GM12864 (cell line): ENCODE measurements at places on chromosomes 5 and 9.

DNA sequence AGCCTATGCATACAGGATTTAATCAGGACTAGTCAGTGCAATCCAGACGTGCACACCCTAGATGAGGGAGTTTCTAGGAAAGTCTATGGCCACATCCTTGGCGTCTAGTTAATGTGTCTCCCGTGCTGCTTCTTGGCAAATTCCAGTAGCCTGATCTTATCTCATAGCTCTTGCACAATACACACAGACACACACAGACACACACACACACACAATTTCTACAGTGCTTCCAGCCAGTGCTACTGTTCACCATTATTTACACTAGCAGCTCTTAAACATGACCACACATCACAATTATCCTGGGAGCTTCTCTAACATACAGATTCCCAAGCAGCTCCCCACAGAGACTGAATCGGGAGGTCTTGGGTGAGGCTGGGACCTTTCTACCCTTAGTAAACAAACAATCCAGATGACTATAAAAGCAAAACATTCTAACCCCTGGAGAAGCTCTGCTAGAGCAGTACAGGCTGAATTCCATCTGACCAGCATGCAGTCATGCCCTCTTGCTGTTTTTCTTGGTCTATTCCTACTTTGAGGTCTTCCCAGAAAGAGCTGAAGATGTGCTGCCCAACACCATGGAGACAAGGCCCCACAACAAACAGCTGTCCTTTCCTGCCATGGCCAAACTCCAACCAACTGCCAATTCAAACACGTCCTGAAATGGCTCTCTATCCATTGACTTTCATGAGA is 236.6 kb downstream of the DEPDC1B start:
- no peak for DNase-seq

DNA sequence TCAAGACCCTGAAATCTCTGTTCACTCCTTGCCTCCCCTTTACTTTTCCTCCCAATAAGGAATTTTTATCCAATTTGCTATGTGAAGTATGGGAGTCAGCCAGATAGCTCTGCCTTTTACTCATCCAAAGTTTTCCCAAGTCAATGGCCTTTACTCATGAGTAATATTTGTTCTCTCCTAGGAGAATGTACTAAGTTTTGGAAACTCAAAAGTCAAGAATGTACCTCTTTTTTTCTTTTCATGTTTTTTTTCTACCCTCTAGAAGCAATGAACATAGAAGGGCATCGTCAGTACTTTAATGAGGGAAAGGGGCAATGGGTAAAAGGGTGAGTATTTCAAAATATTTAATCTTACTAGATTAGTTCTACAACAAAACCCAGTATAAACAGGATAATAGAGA is 140.2 kb upstream of the SGCD start:
- DNase-seq, result no peak

DNA sequence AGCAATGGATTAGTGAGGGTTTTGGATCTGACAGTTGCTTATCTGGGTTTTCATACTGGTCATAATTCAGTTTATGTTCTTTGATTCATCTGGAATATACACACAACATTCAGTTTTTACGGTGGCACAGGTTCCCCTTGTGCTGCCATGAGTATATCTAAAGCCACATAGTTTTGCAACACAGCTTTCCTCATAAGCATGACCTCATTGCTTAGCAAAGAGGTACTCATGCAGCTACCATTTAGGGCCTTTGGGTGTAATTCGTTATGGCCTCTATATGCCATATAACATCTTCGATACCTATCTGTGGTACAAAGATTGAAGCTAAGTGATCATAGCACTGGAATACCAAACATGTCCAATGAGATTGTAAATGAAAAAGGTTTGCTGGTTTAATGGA is 2.9 kb upstream of the RBM22 start:
- no peak for DNase-seq

- no peak for DNase-seq
These were observed 57.6 kb downstream of the AHRR start for GRCh38 chr5:378976-379742.

DNA sequence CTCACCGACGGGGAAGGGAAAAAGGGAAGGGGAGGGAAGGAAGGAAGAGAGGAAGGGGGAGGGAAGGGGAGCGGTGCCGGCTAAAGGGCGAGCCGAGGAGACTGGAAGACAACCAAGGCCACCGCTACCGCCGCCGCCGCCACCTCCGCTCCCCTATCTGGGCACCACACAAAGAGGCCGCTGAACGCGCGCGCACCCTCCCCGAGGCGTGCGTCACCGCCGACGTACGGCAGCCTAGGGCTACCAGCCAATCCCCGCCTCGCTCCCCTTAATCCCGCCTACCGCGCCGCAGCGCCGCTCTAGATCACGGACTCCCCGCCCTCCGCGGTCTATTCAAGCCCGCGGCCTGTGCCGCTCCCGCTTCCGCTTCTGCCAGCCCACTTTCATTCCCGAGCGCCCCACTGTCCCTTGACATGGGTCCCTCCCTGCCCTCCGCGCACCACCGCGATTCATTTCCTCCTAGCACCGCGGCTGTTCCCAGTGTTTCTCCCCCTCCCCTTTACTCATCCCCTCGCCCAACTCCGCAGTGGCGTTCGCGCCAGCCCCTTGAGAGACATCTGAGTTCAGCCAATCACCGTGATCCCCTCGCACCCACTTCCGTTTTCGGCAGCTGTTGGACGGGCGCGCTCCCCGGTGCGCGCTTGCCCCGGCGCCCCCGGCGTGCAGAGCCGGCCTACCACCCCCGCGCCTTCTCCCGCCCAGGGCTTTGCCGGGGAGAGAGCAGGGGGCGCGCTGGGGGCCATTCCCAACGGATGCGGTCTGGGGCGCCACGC is at the start of gene HNRNPA0:
Gene HNRNPA0 (minus strand): TSS at position 176 of the 773 bp plus-strand sequence. CDS start 297 bp downstream, outside the sequence.
- peak; percentile 94 for DNase-seq

DNA sequence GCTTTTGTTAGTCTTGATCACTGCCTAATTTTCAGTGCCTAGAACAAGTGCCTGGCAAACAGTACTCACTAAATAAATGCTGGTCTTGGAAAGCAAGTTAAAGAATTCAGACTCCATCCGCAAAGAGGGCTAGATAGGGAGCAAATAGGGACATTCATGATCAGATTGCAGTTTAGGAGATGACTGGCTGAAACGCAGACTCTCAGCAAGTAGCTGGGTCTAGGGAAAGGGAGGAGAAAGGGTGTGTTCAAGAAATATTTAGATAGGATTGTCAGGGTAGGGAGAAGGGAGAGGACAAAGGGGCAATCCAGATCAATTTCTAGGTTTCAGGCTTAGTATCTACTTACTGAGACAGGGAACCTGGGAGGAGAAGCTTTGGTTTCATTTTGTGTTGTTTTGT is 108.4 kb downstream of the ESM1 start:
- DNase-seq, result no peak

- no peak for DNase-seq
These were observed 76.3 kb upstream of the TNFSF8 start for GRCh38 chr9:115006660-115007059.

DNA sequence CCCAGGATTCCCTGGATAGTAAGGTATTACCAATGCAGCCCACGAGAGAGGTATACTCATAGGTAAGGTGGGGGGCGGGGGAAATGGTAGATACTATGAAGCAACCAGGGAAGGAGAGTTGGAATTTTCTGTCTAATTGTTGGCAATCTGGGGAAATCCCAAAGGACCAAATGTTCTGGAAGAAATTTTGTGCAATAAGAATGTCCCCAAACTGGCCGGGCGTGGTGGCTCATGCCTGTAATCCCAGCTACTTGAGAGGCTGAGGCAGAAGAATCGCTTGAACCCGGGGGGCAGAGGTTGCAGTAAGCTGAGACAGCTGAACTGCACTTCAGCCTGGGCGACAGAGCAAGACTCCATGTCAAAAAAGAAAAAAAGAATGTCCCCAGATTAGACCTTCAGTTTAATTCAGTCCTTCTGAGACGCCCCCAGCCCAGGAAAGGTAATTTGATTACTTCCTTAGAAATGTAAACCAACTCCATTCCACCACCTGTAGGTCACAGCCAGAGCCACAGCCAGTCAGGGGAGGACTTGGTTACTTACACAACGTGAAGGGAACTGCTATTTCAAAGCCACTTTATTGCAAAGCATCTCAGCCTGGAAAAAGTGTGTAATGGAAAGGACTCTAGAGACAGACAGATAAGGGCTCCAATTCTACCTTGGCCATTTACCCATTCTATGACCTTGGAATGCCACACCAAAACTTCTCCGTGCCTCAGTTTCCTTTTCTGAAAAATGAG is 50.0 kb upstream of the KLF4 start:
- no peak for DNase-seq

DNA sequence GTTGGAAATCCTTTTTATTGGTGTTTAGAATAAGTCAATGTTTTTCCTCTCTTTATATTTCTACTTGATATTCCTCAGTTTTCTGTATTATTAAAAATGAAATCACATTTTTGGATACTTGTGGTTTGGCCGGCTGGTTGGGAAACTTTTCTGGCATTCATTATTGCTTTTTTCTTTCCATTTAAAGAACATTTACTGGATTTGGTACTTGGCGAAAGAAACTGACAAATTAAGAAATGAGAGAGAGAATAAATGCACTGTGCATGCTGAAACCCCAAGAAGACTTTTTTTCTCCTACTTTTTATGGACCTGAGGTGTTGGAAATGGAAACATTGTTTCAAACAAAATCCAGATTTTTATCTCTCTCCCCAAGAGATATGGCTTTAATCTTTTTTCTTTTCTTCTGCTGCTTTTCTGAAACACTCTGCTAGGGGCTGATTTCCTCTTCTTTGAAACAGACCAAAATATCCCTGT is 128.4 kb downstream of the SNX18 start:
- DNase-seq, result no peak

DNA sequence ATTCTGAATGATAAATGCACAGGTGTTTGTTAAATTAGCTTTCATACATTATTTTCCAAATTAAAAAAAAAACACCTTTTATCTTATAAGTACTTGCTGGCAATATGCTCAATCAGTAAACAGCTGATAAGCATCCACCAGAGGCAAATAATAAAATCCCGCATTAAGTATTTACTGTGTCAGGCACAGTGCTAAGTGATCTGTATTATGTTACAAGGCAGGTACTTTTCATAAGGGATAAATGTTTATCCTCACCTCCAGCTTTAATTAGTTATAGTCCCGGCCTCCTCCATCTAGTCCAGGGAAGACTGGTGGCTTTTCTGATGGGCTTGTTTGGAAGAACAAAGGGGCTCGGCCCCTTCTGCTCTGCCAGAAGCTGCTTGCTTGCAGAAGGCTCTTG is 40.1 kb downstream of the PFDN1 start:
- DNase-seq, result no peak

DNA sequence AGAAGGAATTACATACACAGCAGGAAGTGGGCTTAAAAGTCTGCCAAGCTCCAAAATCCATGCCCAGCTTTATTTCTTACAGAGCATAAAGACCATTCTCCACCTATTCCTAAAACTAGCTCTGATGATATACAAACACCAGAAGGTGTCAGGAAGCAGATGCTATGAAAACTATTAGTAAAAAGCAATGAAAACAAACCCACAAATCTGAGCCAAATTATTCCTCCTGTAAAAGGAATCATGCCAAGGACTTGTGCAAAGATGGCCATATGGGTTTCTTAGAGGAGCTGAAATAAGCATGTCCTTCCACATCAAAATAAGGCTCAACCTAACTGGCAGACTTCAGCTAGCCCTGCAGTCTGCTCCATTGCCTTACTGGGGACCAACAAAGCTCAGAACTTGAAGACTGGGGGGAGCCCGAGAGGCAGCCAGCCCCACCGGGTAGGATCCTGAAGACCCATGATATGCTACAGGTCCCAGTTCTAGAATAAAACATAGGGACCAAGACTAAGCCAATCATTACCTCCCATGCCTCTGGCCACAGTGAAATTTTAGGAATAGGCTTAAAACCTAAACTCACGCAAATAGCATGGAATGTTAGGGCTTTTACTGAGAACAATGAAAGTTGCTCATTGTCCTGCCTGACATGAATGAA is 42.8 kb upstream of the GABRP start:
- DNase-seq, result no peak

DNA sequence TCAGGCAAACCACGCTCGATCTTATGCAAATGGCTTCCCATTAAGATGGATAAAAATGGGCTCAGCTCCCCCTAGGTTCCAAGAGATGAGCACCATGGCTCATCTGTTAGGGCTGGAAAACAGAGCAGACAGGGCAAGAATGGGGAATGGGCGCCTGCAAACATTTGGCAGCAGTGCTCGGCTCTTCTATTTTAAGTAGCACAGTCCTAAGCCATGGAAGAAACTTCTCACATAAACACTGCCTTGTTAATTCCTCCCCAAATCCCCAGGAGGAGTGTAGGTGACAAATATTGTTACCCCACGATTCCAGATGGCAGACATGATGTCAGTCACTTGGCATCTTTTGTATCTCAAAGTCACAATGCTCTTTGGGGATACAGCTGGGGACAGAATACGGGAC is 221.8 kb downstream of the ICE1 start:
- no peak for DNase-seq

DNA sequence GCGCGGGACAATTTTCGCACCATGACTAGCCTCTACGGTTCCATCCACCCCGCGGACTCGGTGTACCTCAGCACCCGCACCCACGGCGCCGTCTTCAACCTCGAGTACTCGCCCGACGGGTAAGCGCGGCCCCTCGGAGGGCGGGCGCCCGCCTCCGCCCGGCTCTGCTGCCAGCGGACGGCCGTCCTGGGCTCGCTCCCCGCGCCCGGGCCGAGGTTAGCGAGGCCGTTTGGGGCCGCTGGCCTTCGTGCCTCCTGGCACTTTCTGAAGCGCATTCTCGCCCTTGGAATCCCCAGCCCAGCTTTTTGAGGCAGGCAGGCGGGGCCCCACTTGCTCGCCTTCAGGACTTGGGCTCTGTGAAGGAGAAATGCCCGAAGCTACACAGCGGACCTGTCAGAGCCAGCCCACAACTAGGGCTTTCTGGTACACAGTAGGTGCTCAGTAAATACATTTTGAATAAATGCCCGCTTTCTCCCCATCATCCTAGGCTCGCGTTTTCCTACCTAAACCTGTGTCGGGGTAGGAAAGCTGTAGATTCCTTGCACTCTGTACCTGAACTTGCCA is 772 bp downstream of the DCAF10 start:
- DNase-seq, result no peak

GRCh38 chr9:70601000-70601951 is 186.8 kb upstream of the KLF9 start:
- DNase-seq, result no peak

- DNase-seq, result no peak
These were observed 97.0 kb upstream of the TARS1 start for GRCh38 chr5:33343676-33344327.

DNA sequence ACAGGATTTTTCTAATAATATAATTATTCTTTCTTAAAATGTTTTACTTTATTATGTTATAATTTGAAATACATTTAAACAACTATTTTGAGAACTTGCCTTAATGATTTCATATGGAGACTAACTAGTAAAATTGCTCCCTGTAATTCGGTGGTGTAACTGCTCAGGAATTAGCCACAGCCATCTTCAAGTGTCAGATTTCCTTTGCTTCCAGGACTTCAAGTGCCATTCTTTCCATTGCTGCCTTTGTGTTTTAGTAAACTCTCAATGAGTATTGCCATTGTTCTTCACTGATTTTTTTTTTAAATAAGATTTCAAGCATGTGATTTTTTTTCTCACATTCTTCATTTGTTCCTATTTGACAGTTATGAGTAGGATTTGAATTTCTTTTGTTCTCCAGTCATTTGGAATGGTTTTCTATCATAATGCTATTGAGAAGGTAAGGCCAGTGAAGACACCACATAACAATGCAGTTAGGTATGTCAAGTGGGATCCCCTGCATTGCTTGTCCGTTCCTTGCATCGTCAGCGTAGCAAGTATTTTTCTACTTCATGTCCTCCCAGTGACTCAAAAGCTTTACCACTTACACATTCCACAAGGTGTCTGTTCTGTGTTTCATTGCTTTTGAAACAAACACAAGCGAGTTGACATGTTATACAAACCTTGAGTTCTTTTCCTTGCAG is 83.7 kb downstream of the LNPEP start:
- DNase-seq, result no peak

- DNase-seq, result peak; percentile 12
These were observed 59.0 kb downstream of the MAT2B start for GRCh38 chr5:163564321-163564938.
